NCI-H187 (cell line): ENCODE measurements at places on chromosomes 7 and 10.

DNA sequence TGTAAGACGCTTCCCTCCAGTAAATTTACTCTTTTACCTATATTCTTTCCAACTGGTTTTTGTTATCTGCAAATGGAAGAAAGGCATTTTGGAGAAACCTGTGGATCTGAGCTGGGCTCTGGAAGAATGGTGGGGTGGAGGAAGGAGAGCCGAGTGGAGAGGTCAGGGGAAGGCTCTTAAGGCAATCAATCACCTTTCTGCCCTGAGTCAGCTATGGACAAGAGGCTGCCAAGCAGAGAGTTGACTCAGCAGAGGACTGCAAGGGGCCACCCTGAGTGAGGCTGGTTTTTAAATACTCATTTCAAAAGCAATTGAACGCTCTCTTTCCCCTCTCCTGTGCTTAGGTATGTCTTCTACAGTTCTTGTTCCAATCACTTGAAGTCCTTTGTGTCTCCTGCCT, 81.8 kb downstream of the SPAG6 start:
- DNase-seq = no peak

- DNase-seq = no peak
Measured at GRCh38 chr10:43038783-43039623, 37.9 kb upstream of the RET start.

DNA sequence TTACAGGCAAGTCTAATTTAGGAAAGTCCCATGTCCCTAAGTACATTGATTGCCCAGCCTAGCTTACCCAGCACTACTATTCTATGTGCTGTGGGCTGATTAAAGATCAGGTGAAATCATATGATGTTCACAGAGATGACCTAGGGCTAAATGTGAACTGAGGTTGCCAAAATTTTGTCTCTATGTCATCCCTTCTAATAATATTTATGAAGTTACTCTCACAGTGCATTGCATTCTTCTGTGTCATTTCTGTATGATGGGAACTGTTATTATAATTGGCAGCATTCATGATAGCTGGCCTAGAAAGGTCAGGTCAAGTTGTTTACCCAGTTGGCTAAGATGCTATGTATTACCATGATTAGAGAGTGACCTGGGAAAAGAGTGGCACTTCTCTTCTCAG, 2.8 kb upstream of the PDK4 start:
- DNase-seq = no peak

DNA sequence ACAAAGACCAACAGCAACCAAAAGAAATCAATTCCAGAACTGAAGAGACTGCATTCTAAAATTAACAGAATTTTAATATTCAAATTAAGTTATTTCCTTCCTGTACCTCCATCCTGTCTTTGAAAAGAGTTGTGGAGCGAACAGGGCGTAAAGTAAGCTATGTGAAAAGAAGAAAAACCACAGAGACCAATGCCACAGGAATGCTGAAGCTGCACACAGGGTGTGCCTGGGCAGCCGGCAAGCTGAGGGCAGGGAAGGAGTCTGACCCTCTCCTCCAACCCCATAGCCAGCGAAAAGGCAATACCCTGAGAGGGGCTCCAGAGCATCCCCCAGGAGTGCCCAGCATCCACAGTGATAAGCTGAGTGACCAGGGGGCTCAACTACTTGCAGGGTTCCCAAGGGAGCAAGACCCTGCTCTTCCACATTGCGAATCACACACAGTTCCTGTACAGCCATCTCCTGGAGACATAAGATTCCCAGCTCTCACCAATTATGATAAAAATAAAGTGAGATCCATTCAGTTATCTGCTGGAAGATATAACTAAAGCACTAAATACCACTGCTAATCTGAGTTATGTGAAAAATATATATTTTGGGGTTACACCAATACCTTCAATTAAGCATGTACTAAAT, 93.8 kb downstream of the PARD3 start:
- DNase-seq = no peak

- no peak for DNase-seq
Measured at GRCh38 chr10:1153805-1154351, 97.7 kb downstream of the WDR37 start.

DNA sequence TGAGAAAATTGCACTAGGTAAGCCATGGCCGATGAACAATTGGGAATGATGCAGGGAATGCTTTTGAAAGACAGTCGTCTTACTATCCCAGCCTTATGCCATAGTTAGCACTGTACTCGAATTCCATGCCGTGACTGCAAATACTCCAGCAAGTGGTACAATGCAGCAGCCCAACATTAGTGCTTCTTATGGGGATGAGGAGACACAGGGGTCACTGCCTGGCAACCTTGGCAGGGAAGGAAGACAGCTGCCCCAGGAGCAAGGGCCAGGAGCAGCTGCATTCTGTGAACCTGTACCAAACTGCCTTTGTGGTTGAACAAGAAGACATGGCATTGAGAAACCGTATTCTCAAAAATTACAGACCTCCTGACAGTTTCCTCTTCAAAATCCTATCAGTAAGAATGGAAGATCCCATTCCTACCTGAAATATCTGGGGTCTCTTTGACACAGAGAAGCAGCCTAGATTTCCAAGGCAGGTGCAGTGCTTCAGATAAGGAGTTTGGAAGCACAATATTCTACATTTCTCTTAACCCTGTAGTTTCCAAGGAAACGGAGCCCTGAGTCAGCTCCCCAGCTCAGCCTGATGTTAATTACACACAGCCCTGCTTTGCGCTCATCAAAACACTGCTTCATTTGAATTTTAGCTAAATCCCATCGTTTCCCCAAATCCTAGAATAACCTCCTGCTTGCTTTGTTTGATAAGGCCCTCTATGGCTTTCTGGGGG, 49.0 kb upstream of the FRMD4A start:
- DNase-seq = no peak

DNA sequence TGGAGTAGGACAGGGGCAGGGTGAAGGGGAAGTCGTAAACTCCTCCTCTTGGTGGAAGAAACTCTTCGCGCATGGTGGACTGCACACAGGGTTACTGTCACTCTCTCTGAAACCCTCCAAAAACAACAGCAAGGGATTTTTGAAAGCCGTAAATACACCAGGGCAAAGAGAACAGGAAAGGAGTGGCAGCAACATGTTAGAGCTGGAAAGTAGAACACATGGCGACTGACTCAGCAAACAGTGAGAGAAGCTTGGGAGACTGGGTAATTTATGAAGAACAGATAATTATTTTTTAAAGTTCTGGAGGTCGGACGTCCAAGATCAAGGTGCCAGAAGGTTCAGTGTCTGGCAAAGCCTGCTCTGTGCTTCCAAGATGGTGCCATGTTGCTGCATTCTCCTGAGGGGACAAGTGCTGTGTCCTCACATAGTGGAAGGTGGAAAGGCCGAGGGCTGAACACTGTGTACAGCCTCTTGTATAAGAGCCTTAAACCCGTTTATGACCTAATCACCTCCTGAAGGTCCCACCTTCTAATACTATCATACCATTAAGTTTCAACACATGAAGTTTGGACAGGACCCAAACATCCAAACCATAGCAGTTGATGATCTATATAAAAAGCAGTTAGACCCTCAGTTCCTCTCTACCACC, 22.5 kb upstream of the C10orf53 start:
- no peak for DNase-seq

GRCh38 chr7:155297517-155298287, at the start of gene INSIG1:
INSIG1 (plus strand) TSS chr7:155297878; CDS start chr7:155298286, 408 bp downstream.
- DNase-seq = peak; percentile 89

DNA sequence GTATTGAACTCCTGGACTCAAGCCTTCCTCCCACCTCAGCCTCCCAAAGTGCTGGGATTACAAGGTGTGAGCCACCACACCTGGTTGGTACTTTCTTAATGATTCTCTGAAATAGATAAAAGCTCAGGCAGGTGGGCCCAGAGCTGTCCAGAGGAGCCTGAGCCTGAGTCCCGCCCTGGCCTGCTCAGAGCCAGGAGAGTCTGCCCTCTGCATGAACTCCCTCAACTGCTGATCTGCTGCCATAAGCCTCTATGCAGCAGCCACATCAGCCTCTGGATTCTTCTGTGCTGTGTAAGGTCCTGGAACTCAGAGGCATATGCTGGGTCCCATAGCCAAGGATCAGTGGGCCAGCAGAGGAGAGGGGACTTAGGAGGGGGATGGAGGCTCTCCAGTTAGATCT, 23.1 kb upstream of the DDIT4 start:
- no peak for DNase-seq

DNA sequence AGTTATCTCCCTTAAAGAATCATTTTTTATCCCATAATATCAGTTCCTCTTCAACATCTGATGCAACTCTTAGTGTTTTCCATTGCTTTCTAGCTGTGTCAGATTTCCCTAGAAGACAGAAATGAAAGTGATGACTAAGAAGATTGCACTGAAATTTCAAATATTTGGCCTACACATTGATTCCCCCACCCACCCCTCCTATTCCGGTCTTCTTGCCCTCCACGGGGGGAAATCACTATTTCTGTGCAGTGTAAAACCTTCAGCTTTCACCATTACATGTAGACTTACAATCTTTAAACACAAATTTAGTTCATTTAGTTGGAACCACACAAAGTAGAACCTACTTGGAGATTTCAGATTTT, 63.7 kb upstream of the IL6 start:
- DNase-seq = no peak

DNA sequence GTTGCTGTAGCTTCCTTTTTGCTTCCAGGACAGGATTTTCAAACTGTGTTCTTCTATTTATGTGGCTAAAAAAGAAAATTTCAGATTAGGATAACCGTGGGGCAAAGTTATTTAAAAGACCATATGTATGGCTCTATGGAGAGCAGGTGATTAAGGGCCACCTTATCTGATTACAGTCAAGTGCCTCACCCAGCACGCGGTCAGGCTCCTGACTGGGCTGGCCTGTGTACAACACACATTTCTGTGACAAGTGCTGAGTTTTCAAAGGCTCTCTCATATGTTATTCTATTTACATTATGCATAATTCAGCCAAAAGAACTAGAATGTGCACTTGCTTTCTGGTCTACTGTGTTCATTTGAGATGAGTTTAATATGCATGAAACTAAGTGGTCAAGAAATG, 547.4 kb downstream of the PHTF2 start:
- DNase-seq = no peak

DNA sequence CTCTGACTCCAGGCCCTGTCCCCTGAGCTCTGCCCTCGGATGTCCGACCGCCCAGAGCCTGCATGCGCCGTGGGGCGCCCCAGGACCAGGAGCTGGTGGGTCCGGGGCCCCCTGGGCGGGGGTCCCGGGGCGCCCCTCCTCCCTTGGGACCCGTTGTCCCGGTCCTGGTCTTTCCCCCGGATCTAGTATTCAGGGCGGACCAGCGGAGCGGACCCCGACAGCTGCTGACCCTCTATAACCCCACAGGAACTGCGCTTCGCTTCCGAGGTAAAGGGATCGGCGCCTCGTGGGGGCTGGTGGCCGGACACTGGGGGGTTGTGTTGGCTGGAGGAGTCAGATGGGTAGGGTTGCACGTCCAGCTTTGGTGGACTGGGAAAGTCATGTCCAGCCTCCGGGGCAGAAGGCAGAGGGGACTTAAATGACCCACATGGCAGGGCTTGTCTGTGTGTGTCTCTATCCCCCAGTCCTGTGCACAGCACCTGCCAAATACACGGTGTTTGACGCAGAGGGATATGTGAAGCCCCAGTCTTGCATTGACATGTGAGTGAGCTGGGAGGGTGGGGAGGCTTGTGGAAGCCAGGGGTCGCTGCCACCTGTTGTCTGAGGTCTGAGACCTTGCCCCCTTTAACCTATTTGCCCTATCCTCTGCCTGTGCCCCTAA, 520 bp downstream of the MOSPD3 start:
- no peak for DNase-seq

GRCh38 chr7:25579778-25580075, 351.4 kb upstream of the NPVF start:
- no peak for DNase-seq

- no peak for DNase-seq
Measured at GRCh38 chr10:70500812-70501301, 22.3 kb downstream of the PALD1 start.

GRCh38 chr10:90890347-90890746, 18.6 kb downstream of the RPP30 start:
- DNase-seq = no peak

GRCh38 chr7:68423356-68423755, 1174.9 kb upstream of the AUTS2 start:
- DNase-seq = no peak

DNA sequence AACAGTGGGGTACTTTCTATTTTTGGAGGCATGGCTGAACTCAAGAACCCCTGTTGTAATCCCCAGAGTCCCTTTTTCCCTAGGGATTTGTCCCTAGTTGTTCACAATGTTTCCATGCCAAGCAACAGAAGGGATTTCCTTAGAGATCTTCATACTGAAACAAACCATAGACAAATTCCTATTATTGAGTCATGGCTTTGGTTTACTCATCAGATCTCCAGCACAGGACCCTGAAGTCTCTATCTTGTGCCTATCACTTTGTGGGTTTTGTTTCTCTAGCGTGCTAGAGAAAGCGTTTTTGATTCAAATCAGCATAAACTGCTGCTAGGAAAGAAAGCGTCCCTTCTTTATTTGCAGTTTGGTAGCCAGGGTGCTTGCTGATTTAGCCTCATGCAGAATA, 165.0 kb downstream of the BAMBI start:
- DNase-seq = no peak
